Epithelial cell of proximal tubule (primary cell): ENCODE measurements at places on chromosomes 2 and 18.

GRCh38 chr2:104849101-104849500 is 4.8 kb upstream of the POU3F3 start:
- DNase-seq: no peak

DNA sequence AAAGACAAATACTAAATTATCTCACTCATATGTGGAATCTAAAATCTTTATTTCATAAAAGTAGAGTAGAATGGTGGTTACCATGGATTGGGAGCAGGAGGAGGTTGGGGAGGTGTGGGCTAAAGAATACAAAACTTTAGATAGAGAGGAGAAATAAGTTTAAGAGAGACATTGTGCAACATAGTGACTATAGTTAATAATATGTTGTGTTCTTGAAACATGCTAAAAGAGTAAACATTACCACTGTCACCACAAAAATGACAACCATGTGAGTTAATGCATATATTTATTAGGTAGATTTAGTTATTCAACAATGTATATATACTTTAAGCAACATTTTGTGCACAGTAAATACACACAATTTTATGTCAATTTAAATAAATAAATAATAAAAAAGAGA is 128.5 kb upstream of the COL3A1 start:
- DNase-seq: no peak

DNA sequence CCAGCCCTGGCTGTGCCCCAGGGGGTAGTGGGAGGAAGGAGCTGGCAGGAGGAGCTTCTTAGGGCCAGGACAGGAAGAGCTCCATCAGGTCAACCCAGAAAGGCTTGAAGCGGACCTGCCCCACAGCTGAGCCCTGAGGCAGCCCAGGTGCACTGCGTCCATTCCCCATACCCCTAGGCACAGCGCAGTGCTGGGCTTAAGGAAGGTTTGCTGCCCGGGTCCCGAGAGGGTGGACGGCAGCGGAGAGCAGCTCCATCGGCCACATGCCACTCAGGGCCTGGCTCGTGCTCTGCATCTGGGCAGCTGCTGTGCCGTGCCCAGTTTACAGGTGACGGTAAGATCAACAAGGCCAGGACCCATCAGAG is 26.4 kb downstream of the DNMT3A start:
- no peak for DNase-seq

DNA sequence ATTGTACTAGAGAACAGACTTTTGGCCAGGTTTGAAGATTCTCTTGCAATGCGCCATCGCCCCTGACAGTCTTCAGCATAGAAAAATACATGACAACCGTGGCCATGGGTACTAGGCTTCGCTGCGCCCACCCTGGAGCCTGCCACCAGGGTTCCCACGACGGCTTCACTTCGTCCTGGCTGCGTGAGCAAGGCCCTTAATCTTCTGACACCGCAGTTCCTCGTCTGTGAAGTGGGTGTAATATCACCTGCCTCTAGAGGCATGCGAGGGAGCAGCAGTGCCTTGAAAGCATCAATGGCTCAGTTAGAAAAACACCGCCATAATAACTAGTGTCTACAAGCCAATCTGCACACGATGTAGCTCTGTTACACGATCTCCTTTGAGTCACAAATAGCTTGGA is 175.2 kb upstream of the HS6ST1 start:
- DNase-seq: no peak

DNA sequence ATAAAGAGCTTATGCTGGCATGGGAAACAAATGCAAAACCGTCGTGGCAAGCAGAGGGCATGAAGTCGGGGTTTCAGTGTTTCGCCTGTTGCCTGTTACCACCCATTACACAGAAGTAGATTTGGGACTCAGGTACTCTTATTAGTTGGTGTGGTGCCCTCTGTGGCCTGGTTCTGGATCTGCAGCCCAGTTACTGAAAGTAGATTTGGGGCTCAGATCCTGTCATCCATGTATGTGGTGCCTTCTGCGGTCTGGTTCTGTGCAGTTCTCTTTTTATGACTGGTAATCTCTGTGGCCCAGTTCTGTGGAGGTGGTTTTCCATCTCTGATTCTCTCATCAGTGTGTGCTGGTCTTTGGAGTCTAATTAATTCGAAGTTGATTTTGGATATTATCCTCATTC is 45.2 kb downstream of the ADNP2 start:
- DNase-seq: no peak

- DNase-seq: no peak
Measured at GRCh38 chr2:40129725-40130124, 322.2 kb downstream of the SLC8A1 start.

DNA sequence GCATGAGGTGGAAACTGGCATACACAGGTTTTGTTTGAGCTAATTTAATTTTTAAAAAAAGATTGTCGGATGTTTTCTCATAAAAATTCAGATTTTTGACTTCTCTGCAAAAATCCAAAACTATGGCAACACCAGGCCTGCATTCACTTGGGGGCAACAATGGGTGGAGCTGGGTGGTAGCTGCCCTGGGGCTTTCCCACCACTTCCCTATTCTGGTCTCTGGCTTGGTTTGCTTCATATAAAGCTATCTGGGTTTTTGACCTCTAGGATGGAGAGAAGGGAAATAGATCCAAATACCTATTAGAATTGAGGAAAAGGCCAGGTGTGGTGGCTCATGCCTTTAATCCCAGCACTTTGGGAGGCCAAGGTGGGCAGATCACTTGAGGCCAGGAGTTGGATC is 5.5 kb upstream of the CYP27A1 start:
- DNase-seq: no peak

GRCh38 chr18:5462227-5462626 is 81.6 kb downstream of the EPB41L3 start:
- DNase-seq: no peak

DNA sequence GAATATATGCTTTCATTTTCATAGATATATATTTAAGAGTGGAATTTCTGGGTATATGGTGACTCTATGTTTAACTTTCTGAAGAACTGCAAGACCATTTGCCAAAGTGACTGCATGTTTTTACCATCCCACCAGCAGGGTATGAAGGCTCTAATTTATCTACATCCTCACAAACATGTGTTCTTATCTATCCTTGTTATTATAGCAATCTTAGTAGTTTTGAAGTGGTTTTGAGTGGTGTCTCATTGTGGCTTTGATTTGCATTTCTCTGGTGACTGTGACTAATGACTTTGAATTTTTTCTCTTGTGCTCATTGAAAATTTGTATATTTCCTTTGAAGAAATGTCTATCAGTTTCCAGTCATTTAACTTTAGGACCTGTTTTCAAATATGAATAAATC is 310.2 kb upstream of the NRP2 start:
- no peak for DNase-seq

DNA sequence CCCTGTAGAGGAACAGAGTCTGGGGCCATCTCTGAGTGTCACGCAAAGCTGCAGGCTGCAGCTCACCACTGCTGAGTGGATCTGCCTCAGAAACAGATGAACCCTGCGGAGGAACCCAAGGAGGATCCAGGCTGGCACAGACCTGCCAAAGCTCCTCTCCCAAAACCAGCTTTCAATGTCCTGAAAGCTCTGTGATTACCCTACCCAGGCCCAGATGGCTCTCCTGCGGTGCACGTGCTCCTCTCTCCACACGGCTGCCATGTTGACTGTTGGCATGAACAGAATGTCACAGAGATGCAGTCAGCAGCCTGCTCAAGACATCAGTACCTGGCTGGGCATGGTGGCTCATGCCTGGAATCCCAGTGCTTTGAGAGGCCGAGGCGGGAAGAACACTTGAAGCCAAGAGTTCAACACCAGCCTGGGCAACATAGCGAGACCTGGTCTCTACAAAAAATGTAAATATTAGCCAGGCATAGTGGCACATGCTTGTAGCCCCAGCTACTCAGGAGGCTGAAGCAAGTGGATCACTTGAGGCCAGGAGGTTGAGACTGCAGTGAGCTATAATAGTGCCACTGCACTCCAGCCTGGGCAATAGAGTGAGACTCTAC is 216.8 kb downstream of the MGAT5 start:
- DNase-seq: no peak

DNA sequence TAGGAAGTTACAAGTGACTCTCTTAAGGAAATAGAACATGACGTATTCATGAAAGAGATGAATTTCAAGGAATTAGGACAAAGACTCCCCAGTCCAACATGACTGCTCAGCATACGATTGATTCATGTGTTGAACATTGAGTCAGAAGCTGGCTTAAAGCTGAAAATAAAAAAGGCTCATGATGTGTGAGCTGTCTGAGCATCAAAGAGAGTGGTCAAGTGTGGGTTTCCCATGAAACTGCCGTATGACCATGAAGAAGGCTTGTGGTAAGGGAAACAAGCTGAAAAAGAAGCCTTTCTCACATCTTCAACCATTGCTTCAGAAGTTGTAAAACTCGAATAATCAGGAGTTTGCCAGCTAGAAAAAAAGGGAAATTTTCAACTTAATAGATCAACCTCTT is 201.9 kb upstream of the APCDD1 start:
- DNase-seq: no peak

GRCh38 chr2:29014331-29014730 is 33.2 kb downstream of the TOGARAM2 start:
- DNase-seq: no peak
